ENCODE measurements at places on chromosomes 7 and 10. TPM values are rescaled to one million over a fixed set of nuclear protein-coding genes. Genes with fewer than 3 reads are reported as not detected.

The ADARB2 gene
- not detected for total RNA-seq

The HMX3 gene
- not detected for total RNA-seq

The TMEM273 gene
- not detected for total RNA-seq

The SPAG6 gene
- not detected for total RNA-seq

The SPDYE5 gene
- not detected for total RNA-seq

The FAM53B gene
- 21.1 TPM for total RNA-seq

The NPFFR1 gene
- not detected for total RNA-seq

The ALKBH4 gene
- 11.1 TPM for total RNA-seq

The ATRNL1 gene
- not detected for total RNA-seq

The ITPRID1 gene
- total RNA-seq = not detected

The COPG2 gene
- total RNA-seq = 36.0 TPM

The ARMH3 gene
- total RNA-seq = 5.9 TPM

All from subcutaneous preadipocyte (primary cell).